IMR-90 (cell line): ENCODE measurements at places on chromosomes 13 and 19. TPM values are rescaled to one million over a fixed set of nuclear protein-coding genes. Genes with fewer than 3 reads are reported as not detected.

CATSPERD gene
- total RNA-seq = not detected in 2 replicates

GNA15 gene
- total RNA-seq = 0.18 and 0.28 TPM in 2 replicates

LSM7 gene
- 145 and 200 TPM in 2 replicates for total RNA-seq

C13orf46 gene
- total RNA-seq = under 0.01 TPM in 2 replicates

SPIB gene
- not detected in 2 replicates for total RNA-seq

TEX26 gene
- not detected in 2 replicates for total RNA-seq

CBARP gene
- total RNA-seq = 0.18 and 0.56 TPM in 2 replicates

LGI4 gene
- total RNA-seq = not detected in 2 replicates

KCNN4 gene
- 0.54 and 0.83 TPM in 2 replicates for total RNA-seq

ENOX1 gene
- 1.3 and 1.9 TPM in 2 replicates for total RNA-seq

VSTM2B gene
- not detected in 2 replicates for total RNA-seq

IER2 gene
- 7.7 and 17.5 TPM in 2 replicates for total RNA-seq

OR7E24 gene
- total RNA-seq = not detected in 2 replicates

PRTN3 gene
- total RNA-seq = not detected in 2 replicates

KASH5 gene
- total RNA-seq = not detected in 2 replicates

ZNF566 gene
- 4.8 and 8.6 TPM in 2 replicates for total RNA-seq

FBN3 gene
- total RNA-seq = not detected in 2 replicates

CACNG7 gene
- total RNA-seq = under 0.01 and 0.36 TPM in 2 replicates

MOB3A gene
- total RNA-seq = 8.9 and 9.3 TPM in 2 replicates

PSG1 gene
- total RNA-seq = 0.90 and 1.1 TPM in 2 replicates

MEDAG gene
- 0.28 and 0.36 TPM in 2 replicates for total RNA-seq

SELENOV gene
- total RNA-seq = not detected in 2 replicates

EPSTI1 gene
- 0.90 and 1.1 TPM in 2 replicates for total RNA-seq

PCDH17 gene
- total RNA-seq = under 0.01 TPM in 1 of 2 replicates, not detected in the other

C19orf73 gene
- 0.28 TPM in 1 of 2 replicates, not detected in the other for total RNA-seq

MAMSTR gene
- 0.18 and 0.28 TPM in 2 replicates for total RNA-seq

FCGBP gene
- under 0.01 TPM in 1 of 2 replicates, not detected in the other for total RNA-seq

LRRC63 gene
- total RNA-seq = not detected in 2 replicates

OR7C2 gene
- total RNA-seq = not detected in 2 replicates

COMMD6 gene
- 26.7 and 144 TPM in 2 replicates for total RNA-seq

SYNGR4 gene
- total RNA-seq = not detected in 2 replicates

SLC7A9 gene
- total RNA-seq = not detected in 2 replicates

KCNRG gene
- 2.7 and 5.0 TPM in 2 replicates for total RNA-seq

SPACA4 gene
- not detected in 2 replicates for total RNA-seq

ZNF530 gene
- total RNA-seq = 4.4 and 6.6 TPM in 2 replicates
